ENCODE measurements at places on chromosomes 2 and 18.

GRCh38 chr2:219392754-219393153 is 5.0 kb upstream of the DNPEP start:
- no peak for DNase-seq

GRCh38 chr18:76518860-76519538 is 24.0 kb upstream of the ZNF516 start:
- DNase-seq: no peak

DNA sequence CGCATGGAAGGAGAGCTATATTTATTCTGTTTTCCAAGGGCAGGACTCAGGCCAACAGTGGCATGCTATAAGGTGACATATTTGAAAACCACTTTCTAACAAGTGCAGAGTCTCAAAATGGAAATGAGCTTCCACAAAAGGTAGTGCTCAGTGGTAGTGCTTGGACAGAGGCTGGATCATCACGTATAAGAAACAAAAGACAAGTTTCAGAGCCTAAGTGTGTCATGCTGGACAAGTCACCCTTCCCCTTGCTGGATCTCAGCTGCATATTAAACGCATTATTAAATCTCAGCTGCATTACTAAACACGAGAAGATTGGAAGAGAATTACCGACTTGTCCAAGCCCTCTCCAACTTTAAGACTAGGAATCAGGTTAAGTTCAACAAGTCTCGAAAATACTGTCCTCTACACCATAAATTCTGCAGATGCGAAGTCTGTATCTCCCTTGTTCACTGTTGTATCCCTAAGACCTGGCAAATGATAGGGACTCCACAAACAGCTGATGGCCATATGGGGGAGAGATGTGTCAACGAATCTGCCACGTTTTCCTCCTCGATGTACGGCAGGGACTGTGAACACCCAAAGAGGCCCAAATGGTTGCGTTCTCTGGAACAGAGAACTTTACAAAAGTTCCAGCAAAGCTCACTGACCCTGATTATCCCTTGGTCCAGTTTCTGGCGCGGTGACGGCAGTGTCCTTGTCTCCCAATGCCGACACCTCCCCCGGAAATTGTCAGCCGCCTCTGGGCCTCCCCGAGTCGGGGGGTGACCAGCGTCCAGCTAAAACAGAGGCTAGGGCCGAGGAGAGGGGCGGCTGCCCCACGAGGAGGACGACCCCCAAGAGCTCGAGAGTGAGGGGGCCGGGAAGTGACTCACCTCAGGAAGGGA is 611 bp downstream of the NOL10 start:
- DNase-seq: no peak

GRCh38 chr18:79525556-79526467 is 130.1 kb downstream of the NFATC1 start:
- DNase-seq: no peak

DNA sequence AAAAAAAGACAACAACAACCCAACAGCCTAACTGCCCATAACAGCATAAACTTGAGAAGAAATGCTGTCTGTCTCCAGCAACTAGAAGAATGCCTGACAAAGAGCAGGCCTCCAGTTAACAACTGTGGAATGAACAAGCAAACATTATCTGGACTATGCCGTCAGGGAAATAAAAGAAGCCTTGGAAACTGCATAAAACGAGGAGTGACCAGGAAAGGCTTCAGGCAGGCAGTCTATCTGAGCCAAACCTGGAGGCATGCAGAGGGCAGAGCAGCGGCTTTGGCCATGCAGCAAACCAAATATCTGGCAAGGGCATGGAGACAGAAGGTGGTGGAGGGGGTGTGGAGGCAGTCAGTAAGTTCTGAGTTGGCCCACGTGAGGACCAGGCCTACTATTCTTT is 11.1 kb downstream of the HES6 start:
- DNase-seq: no peak

GRCh38 chr2:52629944-52630343 is 1137.7 kb upstream of the CHAC2 start:
- no peak for DNase-seq

DNA sequence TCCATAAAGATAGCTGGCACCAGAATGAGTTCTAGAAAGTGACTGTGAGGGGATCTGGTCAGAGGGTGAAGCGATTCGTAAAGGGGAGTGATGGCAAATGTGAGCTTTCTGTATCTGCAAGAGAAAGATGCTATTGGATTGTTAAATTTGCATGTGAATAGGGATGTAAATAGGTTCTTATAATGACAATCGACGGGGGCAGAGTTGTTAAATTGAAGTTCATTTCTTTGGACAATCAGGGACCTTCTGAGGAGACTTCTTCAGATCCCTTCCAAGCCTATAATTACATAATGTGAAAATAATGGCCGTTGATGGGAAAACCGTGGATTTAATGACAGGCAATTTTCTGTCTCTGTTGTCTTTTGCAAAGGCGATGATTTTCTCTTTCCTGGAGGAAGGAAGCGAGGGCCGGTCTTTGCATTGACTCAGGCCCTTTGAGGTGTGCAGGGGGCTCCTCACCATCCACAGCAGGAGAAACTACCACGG is 52.2 kb upstream of the TMEM18 start:
- no peak for DNase-seq

DNA sequence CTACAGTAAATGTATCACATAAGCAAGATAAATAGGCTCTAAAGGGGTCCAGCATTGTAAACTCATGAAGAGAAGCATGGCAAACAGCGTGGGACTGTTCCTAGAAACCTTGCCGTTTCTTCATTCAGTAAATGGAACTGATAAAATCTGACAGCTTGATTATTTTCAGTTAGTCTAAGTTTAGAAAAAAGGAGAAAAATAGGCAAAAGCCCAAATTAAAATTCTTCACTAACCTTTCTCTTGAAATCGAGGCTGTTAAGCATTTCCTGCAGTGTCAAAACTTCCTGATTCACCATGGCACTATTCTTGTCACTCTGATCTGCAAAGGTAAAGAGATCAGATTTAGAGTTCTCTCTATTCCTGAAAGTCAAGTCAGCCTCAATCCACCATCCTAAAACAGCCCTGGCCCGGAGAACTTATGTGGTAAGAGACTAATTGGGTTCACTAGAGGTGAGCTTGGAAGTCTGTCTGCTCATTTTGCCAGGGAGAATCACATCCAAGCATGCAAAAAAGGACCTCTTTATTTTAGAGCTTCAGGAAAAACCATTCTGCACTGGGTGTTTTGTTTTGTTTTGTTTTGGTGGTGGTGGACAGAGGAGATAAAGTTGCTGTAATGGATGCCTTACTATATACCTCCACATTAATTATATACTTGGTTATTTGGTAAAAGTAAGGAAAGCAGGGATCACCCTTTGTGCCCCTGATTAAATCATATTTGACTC is 52.4 kb upstream of the STAT1 start:
- DNase-seq: no peak

DNA sequence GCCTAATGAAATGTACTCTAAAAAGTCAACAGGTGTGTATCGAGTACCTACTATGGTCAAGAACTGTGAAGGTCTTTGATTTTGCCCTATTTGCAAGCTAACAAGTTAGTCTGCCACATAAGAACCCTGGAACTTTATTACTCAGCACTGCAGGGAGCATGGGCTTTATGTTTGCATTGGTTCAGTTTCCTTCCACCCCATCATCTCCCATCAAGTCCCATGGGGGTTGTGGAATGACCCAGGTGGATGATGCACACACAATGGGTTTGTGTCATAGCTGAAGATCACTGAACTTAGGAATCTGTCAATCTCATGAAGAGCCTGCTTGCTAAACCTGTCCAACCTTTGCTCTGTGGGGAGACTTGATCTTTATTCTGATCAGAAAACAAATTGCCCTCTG is 265.5 kb downstream of the RPRM start:
- no peak for DNase-seq

- no peak for DNase-seq
Observed at GRCh38 chr2:25169073-25169470, 692 bp upstream of the POMC start.

GRCh38 chr2:147937744-147938349 is 82.7 kb downstream of the ORC4 start:
- DNase-seq: no peak

GRCh38 chr2:165369898-165370296 is 99.6 kb upstream of the CSRNP3 start:
- DNase-seq: no peak

- DNase-seq: no peak
Observed at GRCh38 chr2:20448246-20448976, 1.5 kb downstream of the RHOB start.

DNA sequence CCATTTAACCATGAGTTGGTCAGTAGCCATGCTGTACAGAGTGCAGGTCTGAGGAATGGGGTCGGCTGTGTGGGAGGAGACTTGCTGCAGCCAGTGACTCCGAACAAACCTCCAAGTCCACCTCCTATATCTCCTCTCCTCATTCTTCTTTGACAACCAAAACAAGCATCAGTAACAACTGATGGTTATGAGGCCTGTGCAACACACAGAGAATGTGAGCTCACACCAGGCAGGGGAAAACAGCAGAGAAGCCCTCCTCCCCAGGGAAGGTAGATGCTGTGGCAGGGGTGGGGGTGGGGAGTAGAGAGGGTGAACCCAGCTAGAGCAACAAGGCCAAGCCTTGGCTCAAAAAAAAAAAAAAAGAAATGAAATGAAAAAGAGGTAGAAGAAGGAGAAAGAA is 12.3 kb upstream of the CNGA3 start:
- DNase-seq: no peak

GRCh38 chr2:85748985-85749875 is 4.6 kb upstream of the ATOH8 start:
- no peak for DNase-seq

GRCh38 chr2:70728128-70728527 is 39.9 kb downstream of the ADD2 start:
- DNase-seq: no peak

DNA sequence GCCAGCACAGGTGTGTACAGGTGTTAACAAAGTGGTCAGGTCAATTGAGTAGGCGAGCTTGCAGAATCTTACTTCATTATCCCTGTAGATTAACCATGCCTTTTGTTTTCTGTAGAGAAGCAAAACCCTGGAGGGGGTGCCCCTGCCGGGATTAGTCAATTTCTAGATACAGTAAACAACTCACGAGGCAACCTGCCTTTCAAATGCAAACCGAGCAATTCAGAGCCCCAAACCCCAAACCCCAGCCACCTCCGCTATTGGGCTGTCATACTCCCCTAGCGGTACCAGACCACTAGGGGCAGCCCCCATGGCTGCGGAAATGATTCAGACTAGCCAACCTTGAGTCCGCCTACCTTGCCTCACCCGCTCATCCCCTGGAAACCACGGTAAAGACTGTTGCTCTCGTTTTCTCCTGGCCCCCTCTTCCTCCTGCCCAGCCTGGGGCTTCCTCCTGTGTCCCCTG is 61.4 kb upstream of the KIF5C start:
- no peak for DNase-seq

DNA sequence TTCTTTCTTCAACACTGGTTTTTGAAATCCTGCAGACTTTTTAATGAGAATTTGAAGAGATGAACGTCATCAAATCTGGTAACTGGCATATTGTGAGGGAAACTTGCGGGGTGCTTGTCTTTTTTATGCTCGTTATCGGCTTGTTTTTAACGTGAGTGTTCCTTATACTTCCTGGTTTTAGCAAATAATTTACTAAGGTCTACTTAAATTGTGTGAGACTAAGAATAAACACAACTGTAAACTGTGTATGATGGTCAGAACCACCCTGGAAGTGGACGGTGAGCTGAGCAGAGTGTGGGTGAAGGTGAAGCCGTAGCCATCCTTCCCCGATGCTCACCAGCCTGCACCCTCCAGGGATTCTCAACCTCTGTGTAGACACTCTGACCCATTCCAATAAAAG is 82.3 kb upstream of the CDC42EP3 start:
- no peak for DNase-seq

DNA sequence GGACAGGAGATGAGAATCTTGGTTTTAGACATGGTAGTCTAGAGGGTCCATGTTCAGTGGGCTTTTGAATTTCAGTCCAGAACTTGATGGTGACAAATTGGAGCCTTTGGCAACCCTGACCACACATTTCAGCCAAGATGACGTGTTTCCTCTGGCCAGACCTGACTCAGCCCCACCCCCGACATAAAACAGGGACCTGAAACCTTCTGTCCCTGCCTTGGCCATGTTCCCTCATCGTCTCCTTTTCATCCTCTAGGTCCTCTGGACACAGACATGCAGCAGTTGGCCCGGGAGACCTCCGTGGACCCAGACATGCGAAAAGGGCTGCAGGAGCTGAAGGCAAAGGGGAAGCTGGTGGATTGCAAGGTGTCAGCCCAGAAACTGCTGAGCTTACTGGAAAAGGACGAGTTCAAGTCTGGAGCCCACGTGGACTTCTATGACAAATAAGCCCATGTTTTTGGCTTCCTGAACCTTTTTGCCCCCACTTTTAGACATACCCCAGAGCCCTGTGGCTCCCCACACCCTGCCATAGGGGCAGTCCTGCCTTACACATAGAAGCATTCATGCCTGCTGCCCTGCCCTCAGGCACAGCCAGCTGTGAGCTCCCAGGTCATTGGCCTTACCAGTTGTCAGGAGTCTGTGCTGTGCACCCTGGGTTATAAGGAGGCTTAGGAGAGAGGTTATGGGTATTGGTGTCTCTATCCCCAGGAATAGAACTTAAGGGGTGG is 4.0 kb downstream of the SPR start:
- no peak for DNase-seq

DNA sequence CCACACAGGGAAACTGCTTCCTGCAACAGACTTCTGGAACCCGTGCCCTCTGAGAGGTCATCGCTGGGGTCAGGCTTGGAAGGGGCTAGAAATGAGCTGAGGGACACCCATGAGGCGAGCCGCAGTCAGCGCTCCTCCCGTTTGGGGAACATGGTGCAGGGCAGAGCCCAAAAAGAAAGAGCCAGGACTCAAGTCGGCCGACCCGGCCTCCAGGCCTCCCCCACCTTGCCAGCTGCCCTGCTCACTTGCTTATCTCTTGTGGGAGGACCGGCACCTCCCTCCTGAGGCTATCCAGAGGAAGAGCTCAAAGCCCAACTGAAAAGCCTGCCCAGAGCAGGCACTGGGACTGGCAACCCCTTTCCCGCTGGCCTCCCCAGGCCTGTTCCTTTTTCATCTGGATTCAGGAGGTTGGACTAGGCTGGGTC is 43.6 kb downstream of the SCTR start:
- DNase-seq: no peak

DNA sequence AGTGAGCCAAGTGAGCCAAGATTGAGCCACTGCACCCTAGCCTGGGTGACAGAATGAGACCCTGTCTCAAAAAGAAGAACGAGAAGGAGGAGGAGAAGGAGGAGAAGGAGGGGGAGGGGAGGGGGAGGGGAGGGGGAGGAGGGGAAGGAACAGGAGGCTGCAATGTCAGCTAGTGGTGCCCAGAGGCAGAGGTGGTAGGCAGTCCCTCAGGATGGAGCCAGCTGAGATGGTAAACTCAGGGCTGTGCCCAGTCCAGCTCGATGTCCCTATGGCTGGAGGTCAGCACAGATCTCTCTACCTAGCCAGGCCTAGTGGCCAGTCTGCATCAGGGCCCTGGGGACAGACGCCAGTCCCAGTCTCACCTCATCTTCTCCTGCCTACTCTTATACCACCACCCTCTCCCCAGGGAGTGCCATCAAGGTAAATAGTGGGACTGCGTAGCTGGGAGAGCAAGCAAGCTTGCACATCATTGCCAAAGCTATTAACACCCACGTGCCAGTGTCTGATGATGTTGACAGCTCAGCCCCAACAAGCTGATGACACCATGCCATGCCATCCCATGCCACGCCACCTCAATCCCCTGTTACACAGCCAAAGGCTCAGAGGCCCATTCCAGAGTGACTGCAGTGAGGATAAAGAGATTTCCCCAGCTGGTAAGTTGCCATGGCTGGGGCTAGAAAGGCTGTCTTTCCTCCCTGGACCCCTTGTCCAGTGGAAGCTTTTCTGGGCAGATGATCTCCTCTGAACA is 7.6 kb upstream of the PLB1 start:
- DNase-seq: no peak
